ENCODE measurements at places on chromosomes 3 and 15. TPM values are rescaled to one million over a fixed set of nuclear protein-coding genes. Genes with fewer than 3 reads are reported as not detected.

MFN1 gene
- total RNA-seq: 21.9 TPM

MNS1 gene
- 6.8 TPM for total RNA-seq

RPP14 gene
- total RNA-seq: 8.1 TPM

DNA sequence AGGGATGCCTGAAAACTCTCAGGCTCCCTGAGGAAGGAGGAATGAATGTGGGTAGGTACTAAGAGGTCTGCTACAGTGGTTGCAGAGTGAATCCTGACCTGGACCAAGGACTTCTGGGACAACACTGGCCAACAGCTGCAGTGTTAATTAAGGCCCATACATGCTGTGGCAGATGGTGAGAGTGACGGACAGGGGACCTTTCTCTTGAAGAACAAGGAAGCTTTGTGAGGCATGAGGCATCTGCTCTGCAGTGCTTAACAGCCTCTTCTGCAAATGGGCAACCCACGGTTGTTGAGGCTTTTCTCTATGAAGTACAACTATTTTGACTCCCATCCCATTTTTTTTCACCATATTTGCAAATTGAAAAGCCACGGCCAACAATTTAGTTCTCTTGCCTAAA is 26.6 kb upstream of the ACAN start:
- no peak for DNase-seq

DNA sequence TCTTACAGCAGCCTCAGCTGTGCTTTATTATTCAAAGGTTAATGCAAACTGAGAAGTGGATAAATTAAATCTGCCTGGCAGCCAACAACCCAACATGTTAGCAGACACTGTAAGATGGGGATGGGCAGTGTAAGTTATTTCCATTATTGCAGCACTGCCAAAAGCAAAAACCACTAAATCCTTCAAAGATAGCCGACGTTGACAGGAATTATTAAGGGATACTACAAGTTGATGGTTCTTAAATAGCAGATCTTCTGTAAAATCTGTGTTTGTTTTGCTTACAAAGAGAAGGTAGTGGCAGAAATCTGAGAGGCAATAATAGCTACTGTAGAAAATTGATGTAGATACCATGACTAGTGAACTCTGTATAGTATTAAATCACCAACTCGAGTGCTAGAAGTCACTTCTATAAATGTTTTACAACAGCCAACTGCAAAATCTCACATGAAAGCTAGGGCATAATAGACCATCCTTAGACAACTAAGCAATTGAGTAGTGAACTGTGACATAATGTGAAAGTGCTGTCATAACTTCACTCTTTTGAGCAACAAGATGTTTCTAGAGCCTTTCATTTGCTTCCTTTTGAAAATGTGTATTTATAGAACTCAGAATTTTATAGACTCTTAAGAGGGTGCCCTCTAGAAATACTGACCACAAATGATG is 278.6 kb downstream of the UBE2E2 start:
- DNase-seq: no peak

DNA sequence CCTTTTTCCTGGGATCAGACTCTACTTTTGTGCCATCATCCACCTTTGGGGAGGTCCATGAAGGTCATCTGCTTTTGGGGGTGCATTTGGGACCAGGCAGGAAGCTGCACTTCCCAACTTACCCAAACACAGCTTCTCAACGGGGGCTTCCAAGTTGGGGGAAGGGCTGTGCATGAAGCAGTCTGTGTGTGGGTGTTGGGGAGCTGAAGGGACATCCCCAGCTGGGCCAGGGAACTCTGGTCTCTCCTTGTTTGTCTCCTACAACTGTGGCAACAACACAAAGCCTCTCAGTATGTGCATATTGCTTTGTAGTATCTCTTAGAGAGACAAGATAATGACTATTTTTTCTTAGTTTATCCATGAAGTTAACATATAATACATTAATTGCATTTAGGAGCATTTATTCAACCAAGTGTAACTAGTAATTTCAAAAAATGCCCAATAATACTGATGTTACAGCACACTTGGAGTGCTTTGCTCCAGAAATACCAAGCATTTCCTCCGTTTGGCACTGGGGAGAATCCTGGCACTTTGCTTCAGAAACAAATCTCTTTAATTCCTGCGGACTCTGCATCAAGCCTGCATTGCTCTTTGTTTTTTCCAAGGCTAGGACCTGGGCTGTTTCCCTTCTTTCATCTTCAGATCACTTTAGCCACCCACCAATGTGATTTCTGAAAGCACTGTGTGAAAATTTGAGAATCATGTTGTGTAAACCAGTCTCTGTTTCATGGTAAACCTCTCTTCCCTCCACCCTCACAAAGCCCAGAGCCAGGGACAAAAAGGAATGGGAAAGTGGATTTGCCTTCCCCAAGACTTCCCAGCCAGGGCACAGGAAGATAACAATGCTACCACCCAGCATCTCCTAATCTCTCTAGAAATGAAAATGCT is 126.2 kb upstream of the PFN2 start:
- no peak for DNase-seq

GRCh38 chr3:31377045-31377642 is 155.6 kb upstream of the STT3B start:
- DNase-seq: peak; percentile 85

Data from HT-29 (cell line).